ENCODE measurements at places on chromosomes 1 and 21.

GRCh38 chr1:184242507-184242943 is 144.3 kb upstream of the C1orf21 start:
- H3K27ac ChIP-seq: no peak overlapping the region
- no peaks in the 10 kb centered on the region for H3K27me3 ChIP-seq
- no peaks in the 10 kb centered on the region for H3K36me3 ChIP-seq
- no peak for DNase-seq

DNA sequence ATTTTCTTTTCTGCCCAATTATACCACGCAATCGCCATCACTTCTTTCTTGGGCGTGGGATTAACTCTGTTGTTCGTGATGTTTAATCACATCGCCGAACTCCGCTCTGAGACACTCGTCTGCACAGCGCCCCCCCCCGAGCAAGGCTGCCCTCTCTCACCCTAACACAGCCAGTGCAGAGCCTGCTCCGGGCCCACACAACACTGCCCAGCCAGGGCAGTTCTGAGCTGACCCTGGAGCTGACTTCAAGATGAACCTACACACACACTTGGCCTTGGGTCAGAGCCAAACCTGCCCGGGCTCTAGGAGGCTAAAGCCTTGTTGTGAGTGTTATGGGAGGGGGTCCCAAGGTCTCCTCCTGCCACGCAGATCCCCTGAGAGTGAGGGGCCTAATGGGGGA is 64.6 kb upstream of the LRP8 start:
- DNase-seq: no peak
- H3K27ac ChIP-seq: no peak overlapping the region

- H3K4me1 ChIP-seq: no peaks in the 10 kb centered on the region
- H3K27ac ChIP-seq: no peak overlapping the region
- H3K36me3 ChIP-seq: no peaks in the 10 kb centered on the region
- no peak for DNase-seq
- no peak overlapping the region for H3K4me3 ChIP-seq
Observed at GRCh38 chr1:186633116-186633515, 47.1 kb downstream of the PTGS2 start.

GRCh38 chr21:43696214-43696613 is 22.7 kb upstream of the PDXK start:
- no peak overlapping the region for H3K27ac ChIP-seq
- DNase-seq: no peak
- H3K4me1 ChIP-seq: no peaks in the 10 kb centered on the region
- H3K27me3 ChIP-seq: no peaks in the 10 kb centered on the region
- H3K4me3 ChIP-seq: no peak overlapping the region
- no peaks in the 10 kb centered on the region for H3K36me3 ChIP-seq
